ENCODE measurements at places on chromosomes 4 and X.

DNA sequence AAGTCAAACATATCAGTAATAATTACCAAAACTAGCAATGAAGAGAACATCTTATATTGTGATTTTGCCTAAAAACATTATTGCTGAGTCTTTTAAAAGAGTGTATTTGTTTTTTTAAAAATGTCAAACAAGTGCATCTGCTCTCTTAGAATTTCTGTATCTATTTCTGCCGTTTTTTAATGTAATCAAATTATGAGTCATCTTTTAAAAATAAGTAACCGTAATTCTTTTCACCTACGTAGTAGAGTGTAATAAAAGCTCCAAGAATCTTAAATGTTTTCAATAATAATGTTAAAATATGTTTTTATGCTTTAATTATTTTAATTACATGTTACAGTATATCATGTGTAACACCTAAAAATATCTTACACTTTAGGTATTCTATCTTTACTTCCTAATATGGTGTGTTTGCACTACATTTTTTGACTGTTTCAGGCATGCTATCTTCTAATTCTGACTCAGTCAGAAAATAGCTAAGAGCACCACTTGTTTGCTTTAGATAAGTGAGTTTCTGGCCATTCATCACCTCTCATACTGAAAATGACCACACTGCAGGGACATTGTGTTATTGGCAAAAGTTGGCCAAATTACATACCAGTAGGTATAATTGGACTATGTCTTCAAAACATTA lies 368.5 kb downstream of the PCDH7 start:
- no peak for DNase-seq

GRCh38 chr4:86810847-86811246 lies 38.3 kb downstream of the SLC10A6 start:
- DNase-seq, result no peak

DNA sequence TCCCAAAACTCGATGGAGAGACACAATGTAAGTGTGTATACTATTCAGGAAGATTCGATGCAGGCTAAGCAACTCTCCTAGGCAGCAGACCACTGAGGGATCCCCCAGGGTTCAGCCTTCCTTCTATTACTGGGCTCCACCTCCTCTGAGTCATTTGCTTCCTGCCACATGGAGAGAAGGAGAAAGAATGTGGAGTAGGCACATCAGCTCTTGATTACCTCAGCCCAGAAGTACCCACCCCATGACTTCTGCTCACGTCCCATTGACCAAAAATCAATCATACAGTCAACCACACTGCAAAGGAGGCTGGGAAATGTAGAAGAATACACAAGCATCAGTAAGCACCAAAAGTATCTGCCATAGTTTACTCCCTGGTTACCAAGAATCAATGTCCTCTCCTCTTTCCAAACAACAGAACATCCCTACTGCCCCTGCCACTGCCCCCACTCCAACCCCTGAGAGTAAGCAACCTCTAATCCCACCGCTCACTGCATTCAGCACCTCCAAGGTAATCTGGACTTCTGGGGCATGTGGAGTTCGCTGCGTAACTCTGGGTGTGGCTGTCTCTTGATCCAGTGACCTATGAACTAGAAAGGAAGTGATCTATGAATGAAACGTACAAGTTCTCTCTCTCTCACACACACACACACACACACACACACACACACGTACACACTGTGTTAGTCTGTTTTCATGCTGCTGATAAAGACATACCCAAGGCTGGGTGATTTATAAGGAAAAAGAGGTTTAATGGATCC lies 91.2 kb upstream of the C1QTNF7 start:
- no peak for DNase-seq

DNA sequence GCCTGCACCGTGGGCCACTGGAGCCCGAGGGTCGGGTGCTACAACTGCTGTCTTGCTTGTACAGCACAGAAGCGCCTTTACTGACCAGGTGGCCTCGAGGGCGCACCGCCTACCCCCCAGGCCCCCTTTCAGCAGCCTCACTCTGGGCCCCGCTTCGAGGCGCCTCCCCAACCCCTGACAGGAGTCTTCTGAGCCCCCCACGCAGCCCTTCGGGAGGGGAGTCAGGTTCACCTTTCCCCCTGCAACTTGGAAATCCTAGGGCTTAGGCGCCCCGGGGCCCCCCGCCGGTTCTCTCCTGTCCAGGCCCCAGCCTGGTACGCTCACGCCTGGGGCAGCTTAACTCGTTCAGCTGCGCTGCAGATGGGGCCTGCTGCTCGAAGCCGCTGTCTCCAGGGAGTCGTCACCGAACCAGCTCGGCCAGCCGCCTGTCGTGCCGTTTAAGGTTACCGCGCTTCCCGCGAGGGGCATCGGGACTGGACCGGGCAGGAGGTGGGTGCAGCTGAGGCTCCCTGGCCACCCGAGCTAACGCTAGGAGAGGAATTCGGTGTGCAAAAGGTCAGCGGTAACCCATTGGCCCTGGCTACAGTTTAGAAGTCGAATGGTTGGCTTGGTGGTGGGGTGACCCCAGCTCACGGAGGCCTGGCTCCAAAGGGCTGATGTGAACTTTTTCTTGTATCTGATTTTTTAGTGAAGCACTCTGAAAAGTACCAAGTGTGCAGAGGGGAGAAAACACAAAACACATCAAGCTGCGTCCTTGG lies 58.9 kb upstream of the BCOR start:
- no peak for DNase-seq

DNA sequence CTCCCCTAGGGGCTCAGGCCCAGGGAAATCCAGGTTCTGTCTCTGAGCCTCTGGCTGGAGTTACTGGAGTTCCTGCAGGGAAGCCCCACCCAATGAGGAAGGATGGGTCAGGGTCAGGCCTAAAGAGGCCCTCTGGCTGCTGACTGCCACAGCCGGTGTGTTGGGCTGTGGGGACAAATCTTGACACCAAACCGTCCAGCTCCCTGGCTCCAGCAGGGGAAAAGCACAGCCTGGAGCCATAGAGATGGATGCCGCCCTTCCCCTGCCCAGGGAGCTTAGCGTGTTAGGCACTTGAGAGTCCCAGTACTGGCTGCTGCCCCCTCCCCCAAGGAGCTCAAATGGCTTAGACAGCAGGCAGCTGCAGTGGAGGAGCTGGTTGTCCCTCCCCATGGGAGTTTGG lies 321.3 kb upstream of the LCORL start:
- no peak for DNase-seq

- DNase-seq, result no peak
These were observed 161.9 kb upstream of the GPRIN3 start for GRCh38 chr4:89469516-89469915.

DNA sequence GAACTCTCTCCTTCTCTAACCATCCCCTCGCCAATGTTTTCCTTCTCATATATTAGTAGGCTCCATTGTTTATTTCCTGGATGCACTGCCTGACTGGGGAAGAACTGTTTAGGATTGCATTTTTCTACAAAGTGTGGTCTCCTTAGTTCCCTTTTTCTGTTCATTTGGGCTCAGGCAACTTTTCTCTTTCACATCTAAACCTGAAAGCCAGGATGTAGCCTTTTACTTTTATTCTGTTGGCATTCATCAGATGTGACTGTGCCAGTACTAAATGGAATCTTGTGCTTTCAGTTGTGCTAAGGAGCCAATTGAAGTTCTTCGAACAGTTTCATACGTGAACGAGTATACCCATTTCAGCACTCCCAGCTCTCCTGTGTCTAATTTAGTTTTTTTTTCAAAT lies 59.8 kb downstream of the DDIT4L start:
- DNase-seq, result no peak

- DNase-seq, result no peak
These were observed 68.2 kb upstream of the KIT start for GRCh38 chr4:54589586-54589985.

GRCh38 chrX:149272690-149273463 lies 232.2 kb downstream of the IDS start:
- no peak for DNase-seq

- no peak for DNase-seq
These were observed 209.1 kb upstream of the FAT1 start for GRCh38 chr4:186932631-186933187.

- DNase-seq, result no peak
These were observed 172.7 kb upstream of the GIMD1 start for GRCh38 chr4:106541253-106541652.

- DNase-seq, result no peak
These were observed 226.4 kb downstream of the MAGEB5 start for GRCh38 chrX:26442340-26442739.

- no peak for DNase-seq
These were observed 51.3 kb downstream of the RGS12 start for GRCh38 chr4:3344104-3344503.

- no peak for DNase-seq
These were observed 9.5 kb downstream of the UBQLN2 start for GRCh38 chrX:56572975-56573374.

DNA sequence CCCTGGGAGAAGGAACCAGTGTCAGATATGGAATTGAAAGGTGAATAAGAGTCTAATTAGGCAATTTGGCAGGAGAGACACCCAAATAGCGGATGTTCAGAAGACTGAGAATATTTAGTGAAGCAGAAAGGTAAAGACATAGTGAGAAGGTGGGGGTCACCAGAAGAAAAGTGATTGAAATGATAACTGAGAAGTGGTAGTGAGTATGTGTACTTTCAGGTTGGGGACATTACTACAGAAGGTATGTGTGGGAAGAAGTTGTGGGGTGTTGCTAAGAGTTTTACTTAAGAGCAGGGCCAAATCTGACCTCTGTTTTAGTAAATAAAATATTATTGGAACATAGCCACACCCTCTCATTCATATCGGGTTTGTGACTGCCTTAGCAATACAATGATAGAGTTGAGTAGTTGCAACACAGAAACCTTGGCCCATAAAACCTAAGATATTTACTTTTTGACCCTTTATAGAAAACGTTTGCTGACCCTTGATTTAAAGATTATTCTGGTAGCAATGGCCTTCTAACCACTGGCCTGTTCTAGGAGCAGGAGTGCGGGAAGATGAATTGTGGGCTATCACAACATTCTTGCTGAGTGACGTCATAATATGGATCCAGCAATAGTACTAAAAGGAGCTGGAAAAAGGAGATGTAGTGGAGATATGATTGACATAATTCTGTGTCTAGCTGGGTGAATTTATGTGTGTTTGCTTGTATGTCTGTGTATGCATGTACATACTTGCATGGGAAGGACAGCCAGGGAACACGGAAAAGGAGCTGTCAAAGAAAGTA lies 115.3 kb downstream of the HS3ST1 start:
- peak; percentile 48 for DNase-seq

- no peak for DNase-seq
These were observed 137.2 kb downstream of the DIPK2B start for GRCh38 chrX:45063319-45064095.

GRCh38 chr4:52748432-52748831 lies 2.8 kb downstream of the ERVMER34-1 start:
- peak; percentile 38 for DNase-seq

DNA sequence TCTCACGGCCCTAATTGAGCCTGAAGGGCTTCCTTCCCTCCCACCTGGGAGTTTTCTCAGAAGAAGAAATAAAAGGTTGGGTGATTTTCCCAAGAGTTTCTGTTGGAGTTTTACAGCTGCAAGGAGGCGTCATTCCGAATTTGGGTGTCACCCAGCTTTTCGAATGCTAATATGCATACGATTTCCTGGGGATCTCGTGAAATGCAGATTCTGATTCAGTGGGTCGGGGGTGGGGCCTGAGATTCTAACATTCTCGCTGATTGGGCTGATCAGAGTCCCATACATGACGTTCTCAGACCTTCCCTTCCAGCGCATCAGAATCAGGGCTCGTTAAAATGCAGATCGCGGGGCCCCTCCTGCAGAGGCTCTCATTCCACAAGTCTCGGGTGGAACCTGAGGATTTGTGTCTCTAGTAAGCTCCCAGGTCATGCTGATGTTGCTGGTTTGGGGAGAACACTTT lies 125.8 kb upstream of the STX18 start:
- no peak for DNase-seq

DNA sequence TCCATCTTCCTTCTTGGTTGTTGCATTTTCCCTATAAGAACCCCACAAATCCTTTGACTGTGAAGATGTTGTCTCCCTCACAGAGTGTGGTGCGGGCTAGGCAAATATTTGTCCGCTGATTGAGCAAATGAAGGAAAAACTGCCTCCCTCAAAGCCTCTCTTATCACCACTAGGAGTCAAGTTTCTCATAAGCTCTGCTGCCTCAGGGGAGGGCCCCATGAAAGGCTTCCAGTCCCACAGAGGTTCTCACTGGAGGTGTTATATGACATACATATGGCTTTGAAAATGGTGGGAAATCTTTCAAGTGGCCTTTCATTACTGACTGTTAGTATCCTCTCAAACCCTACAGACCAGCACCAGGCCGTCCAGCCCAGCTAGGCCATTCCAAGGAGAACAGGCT lies 9.3 kb downstream of the VGLL1 start:
- no peak for DNase-seq

DNA sequence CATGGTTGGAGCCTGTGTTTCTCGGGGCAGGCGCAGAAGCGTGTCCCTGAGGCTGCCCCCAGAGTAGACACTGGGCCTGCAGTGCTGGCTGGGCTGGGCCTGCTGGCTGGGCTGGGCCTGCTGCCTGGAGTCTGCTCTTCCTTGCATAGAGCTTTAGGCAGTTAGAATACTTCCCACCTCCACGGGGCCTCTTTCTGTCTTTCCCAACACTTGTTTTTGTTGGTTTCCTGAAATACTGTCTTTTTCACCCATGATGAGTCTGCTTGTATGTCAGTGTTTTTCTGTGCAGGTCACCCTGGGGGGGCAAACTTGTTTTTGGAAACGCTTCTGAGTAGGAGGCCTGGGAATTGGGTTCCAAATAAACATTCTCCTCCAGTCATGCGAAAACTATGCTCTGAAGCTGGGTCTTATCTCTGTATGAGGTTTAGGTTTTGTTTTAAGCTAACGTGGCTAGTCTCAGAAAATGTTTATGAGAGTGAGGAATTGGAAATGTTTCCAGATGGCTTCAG lies 32.2 kb downstream of the TRMT44 start:
- no peak for DNase-seq

- no peak for DNase-seq
These were observed 349.5 kb downstream of the HS3ST1 start for GRCh38 chr4:11079171-11079570.

- DNase-seq, result no peak
These were observed 41.7 kb downstream of the SMIM14 start for GRCh38 chr4:39596971-39597370.

- peak; percentile 73 for DNase-seq
These were observed 52.9 kb upstream of the HPF1 start for GRCh38 chr4:169810325-169811323.

- DNase-seq, result no peak
These were observed 3.3 kb upstream of the FGA start for GRCh38 chr4:154593868-154594267.

DNA sequence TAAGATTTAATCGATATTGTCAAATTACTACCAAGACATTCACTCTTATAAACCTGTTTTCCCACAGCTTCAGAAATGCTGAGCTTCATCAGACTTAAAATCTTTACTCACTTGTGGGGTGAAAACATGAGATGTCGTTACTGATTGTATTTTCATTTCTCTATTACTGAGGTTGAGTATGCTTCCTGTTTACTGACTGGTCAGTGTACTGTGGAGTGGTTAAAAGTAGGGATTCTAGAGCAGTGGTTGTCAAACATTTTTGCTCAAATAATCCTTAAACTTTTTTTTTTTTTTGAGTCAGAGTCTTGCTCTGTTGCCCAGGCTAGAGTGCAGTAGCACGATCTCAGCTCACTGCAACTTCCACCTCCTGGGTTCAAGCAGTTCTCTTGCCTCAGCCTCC lies 50.3 kb downstream of the NSUN7 start:
- peak; percentile 63 for DNase-seq

- DNase-seq, result no peak
These were observed 2.5 kb downstream of the DCK start for GRCh38 chr4:70996018-70996360.

GRCh38 chr4:76681996-76682395 lies 215.9 kb downstream of the SOWAHB start:
- DNase-seq, result no peak

- no peak for DNase-seq
These were observed 616.7 kb upstream of the PCDH7 start for GRCh38 chr4:30103455-30103854.

Measured in GM12865 (cell line).